ENCODE measurements at places on chromosomes 1 and 21.

DNA sequence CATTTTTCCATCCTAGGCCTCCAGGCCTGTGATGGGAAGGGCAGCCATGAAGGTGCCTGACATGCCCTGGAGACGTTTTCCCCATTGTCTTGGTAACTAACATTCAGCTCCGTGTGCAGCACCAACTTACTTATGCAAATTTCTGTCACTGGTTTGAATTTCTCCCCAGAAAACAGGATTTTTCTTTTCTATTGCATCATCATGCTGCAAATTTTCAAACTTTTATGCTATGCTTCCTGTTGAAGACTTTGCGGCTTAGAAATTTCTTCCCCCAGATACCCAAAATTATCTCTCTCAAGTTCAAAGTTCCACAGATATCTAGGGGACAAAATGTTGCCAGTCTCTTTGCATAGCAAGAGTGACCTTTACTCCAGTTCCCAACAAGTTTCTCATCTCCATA is 25.2 kb upstream of the SELE start:
- DNase-seq = no peak

DNA sequence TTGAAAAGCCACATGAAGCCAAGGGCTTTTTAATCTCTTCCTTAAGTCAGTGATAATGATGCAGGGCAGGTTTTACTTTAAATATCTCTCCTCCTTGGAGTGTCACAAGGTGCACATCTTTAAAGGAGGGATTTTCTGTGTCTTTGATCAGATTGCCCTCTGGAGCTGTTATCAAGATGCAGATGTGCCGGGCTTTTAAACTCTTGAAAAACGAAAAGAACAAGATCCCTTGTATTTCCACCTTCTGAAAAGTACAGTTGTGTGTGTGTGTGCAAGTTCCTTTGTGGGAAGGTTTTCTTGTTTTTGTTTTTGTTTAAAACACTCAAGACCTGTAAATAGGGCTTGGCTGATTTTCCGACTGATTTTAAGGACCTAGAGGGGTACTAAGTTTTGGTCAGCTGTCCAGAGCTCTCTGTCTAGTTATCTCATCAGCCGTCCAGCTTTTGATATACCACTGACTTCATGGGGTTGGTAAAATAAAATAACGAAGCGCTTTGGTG is 1.6 kb downstream of the MARK1 start:
- DNase-seq = no peak

GRCh38 chr1:165306543-165307434 is 49.7 kb downstream of the LMX1A start:
- DNase-seq = no peak

DNA sequence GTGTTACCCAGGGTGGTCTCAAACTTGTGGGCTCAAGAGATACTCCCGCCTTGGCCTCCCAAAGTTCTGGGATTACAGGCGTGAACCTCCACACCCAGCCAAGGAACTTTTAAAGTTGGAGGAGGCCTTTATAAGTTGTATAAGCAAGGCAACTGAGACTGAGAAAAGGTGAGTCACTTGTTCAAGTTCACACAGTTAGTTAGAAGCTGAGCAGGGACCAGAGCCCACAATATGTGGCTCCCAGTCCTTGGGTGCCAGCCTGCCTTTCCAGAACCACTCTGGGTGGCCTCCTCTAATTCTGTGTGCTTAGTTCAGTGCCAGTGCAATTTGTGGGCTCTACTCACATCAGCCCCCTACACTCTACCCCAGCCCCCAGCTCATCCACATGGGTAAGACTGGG is 3.7 kb downstream of the RAB25 start:
- DNase-seq = no peak

- DNase-seq = no peak
These were observed 15.8 kb downstream of the IVL start for GRCh38 chr1:152924191-152924590.

DNA sequence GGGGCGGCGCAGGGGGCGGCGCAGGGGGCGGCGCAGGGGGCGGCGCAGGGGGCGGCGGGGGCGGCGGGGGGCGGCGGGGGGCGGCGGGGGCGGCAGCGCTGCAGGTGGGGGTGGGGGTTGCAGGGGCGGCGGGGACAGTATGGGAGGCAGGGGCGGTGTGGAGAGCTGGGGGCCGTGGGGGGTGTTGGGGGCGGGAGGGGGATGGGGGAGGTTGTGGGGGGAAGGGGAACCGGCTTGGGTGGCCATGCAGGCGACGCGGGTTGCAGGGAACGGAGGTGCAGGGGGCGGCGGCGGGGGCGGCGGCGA is 13.0 kb upstream of the SLC19A1 start:
- DNase-seq = no peak

GRCh38 chr21:30268608-30269197 is 14.0 kb downstream of the KRTAP24-1 start:
- DNase-seq = no peak

GRCh38 chr1:236904892-236905741 is 99.1 kb downstream of the MT1HL1 start:
- peak; percentile 71 for DNase-seq

- no peak for DNase-seq
These were observed 676.1 kb downstream of the PTPRU start for GRCh38 chr1:29912425-29912824.
